Neural progenitor cell (in vitro differentiated cells): ENCODE measurements at places on chromosomes 4 and X. TPM values are rescaled to one million over a fixed set of nuclear protein-coding genes. Genes with fewer than 3 reads are reported as not detected.

- no peak overlapping the region for H3K27ac ChIP-seq
- H3K4me3 ChIP-seq = no peak overlapping the region
- no peaks in the 10 kb centered on the region for H3K27me3 ChIP-seq
Observed at GRCh38 chr4:7651461-7651921, 216.8 kb upstream of the PSAPL1 start.

- H3K27ac ChIP-seq = no peak overlapping the region
- DNase-seq = no peak
- no peak overlapping the region for H3K4me3 ChIP-seq
Observed at GRCh38 chrX:20513185-20513584, 246.5 kb upstream of the RPS6KA3 start.

MAGEB10 gene
- total RNA-seq = not detected in 2 replicates

PF4V1 gene
- not detected in 2 replicates for total RNA-seq

SOWAHD gene
- 0.50 TPM in 1 of 2 replicates, not detected in the other for total RNA-seq

GLOD5 gene
- total RNA-seq = not detected in 2 replicates

GRCh38 chr4:10581022-10581421, 103.5 kb downstream of the CLNK start:
- H3K36me3 ChIP-seq = no peaks in the 10 kb centered on the region
- H3K4me1 ChIP-seq = no peaks in the 10 kb centered on the region
- H3K4me3 ChIP-seq = no peak overlapping the region

CT45A3 gene
- not detected in 2 replicates for total RNA-seq

GRCh38 chrX:10106806-10107205, 50.0 kb upstream of the CLCN4 start:
- no peaks in the 10 kb centered on the region for H3K36me3 ChIP-seq
- no peak overlapping the region for H3K4me3 ChIP-seq
- no peak overlapping the region for H3K27ac ChIP-seq
- DNase-seq = no peak

DNA sequence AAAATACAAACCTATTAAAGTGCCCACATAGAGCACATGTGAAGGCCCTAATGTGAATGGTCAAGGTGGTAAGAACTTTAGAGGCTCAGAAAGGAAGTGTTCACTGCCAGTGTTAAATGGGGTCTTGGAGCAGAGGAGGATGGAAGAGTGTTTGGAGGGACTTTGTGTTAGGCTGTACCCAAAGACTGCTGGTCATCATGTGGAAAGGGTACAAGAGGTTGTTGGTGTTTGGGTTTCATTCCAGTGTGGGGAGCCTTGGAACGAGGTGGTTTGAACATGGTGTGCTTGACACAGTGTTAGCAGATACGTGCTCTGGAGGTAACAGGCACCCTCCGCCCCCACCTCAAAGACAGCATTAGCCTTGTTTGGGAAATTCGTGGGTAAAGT, 73.1 kb downstream of the RAPGEF2 start:
- DNase-seq = no peak
- H3K4me3 ChIP-seq = no peak overlapping the region
- H3K4me1 ChIP-seq = peaks cover 24% of the 10 kb centered on the region
- no peaks in the 10 kb centered on the region for H3K27me3 ChIP-seq
- no peaks in the 10 kb centered on the region for H3K36me3 ChIP-seq

GRCh38 chrX:149568701-149569296, 18.5 kb downstream of the MAGEA9B start:
- no peaks in the 10 kb centered on the region for H3K36me3 ChIP-seq
- no peak overlapping the region for H3K4me3 ChIP-seq

DNA sequence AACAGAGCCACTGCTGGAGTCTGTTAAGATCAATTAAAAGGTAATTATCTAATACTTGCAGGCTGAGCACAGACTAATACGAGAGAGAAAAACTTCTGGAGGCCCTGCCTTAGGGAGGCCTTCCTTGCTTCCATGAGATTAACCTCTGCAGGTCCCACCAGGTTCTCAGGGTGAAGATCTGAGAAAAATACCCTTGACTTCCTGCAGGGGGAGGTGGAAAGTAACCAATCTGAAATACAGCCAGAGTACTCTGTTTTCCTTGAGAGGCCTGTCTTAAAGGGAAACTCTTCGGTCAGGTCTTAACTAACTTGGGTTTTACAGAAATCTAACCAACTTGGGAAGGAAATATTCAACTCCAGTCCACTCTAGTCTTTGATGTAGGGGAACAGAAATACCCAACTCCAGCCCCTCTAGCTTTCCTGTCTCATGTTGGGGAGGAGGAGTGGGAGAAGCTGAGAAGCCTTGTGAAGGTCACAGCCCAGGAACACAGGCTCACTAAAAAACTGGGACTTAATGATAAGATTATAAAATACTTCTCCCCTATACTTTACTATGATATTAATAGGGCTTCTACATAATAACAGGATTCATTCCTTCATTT, 77.1 kb downstream of the TBCK start:
- H3K27me3 ChIP-seq = no peaks in the 10 kb centered on the region
- H3K4me3 ChIP-seq = no peak overlapping the region
- no peaks in the 10 kb centered on the region for H3K4me1 ChIP-seq
- DNase-seq = peak; percentile 47
- H3K36me3 ChIP-seq = no peaks in the 10 kb centered on the region

DNA sequence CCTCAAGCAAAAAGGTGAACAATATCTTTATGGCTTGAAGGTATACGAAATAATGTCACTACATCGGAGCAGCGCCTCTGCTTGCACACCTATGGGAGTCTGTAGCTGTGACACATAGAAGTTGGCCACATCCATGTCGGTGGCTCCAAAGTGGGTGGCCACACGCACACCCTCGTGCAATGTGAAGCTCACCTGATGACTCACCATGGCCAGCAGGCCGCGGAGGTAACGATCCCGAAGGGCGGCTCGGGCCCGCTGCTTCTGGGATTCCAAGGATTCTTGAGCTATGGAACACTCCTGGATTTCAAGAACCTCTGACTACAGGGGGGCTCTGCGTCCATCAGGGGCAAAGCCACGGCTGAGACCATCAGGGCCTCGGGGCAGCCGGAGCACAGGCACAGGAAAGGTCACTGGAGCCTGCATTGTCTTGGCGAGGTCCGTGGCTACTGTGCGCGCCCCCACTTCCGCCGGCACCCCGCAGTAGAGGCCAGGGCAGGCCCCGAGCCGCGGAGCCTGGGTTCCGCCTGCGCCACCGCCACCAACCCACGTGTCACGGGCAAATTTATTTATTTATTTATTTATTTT, 25.2 kb downstream of the NYX start:
- DNase-seq = no peak
- peaks cover 20% of the 10 kb centered on the region for H3K4me1 ChIP-seq
- H3K4me3 ChIP-seq = no peak overlapping the region
- no peaks in the 10 kb centered on the region for H3K36me3 ChIP-seq
- H3K27me3 ChIP-seq = no peaks in the 10 kb centered on the region

GRCh38 chr4:6917461-6918271, 8.0 kb downstream of the TBC1D14 start:
- no peaks in the 10 kb centered on the region for H3K27me3 ChIP-seq
- no peak overlapping the region for H3K4me3 ChIP-seq
- DNase-seq = peak; percentile 62
- H3K36me3 ChIP-seq = no peaks in the 10 kb centered on the region
- peak overlapping the region; percentile 12 for H3K27ac ChIP-seq

- no peaks in the 10 kb centered on the region for H3K36me3 ChIP-seq
- DNase-seq = no peak
- H3K27ac ChIP-seq = no peak overlapping the region
- H3K27me3 ChIP-seq = no peaks in the 10 kb centered on the region
- no peaks in the 10 kb centered on the region for H3K4me1 ChIP-seq
Observed at GRCh38 chrX:148443216-148443615, 57.2 kb upstream of the AFF2 start.

- H3K4me3 ChIP-seq = no peak overlapping the region
- no peaks in the 10 kb centered on the region for H3K27me3 ChIP-seq
- no peak overlapping the region for H3K27ac ChIP-seq
- H3K4me1 ChIP-seq = no peaks in the 10 kb centered on the region
- DNase-seq = no peak
Observed at GRCh38 chr4:121408-122084, 2.8 kb upstream of the ZNF718 start.

DNA sequence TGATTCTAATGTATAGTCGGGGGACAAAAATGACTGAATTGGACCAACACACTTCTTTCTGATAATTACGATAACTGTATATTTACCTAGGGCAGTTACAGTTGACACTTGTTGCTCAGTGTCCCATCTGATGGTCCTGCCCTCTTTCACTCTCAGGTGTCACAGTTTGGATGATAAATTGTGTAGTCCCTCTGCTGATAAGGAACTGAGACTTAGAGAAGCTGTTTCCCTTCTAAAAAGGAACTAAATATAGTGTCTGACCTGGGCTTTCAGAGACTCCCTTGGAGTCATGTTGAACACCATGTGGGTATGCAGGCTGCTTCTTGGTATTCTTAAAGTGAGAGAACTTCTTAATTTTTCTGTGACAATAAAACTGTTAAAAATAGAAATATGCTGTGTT, 23.7 kb upstream of the PNPLA4 start:
- no peaks in the 10 kb centered on the region for H3K4me1 ChIP-seq
- H3K36me3 ChIP-seq = no peaks in the 10 kb centered on the region
- no peak for DNase-seq
- H3K27ac ChIP-seq = no peak overlapping the region
- no peaks in the 10 kb centered on the region for H3K27me3 ChIP-seq

TBC1D19 gene
- total RNA-seq = 16.8 and 30.7 TPM in 2 replicates

DNA sequence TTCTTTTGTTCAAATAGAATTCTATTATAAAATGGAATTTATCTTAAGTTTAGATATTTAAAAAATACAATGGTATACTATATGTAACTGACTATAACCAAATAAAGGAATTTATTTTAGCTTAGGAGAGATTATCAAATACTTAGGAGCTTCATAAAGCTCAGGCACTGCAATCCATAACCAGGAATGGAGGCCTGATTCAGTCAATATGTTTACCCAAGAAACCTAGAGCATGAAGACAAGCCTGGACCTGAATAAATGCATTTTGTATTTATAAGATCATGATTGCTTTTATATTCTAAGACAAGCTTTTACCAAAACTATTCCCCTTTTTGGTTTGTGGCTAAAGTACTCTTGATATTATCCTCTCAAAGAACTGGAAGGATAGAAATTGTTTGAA, 742.6 kb downstream of the FAT4 start:
- H3K4me1 ChIP-seq = no peaks in the 10 kb centered on the region
- H3K4me3 ChIP-seq = no peak overlapping the region
- no peak overlapping the region for H3K27ac ChIP-seq
- no peaks in the 10 kb centered on the region for H3K36me3 ChIP-seq
- no peak for DNase-seq
- no peaks in the 10 kb centered on the region for H3K27me3 ChIP-seq

SLC16A2 gene
- total RNA-seq = 12.6 and 20.6 TPM in 2 replicates

ZNF718 gene
- total RNA-seq = 11.9 and 15.4 TPM in 2 replicates

F8A2 gene
- total RNA-seq = not detected in 2 replicates

GABRG1 gene
- not detected in 2 replicates for total RNA-seq

- peaks cover 6% of the 10 kb centered on the region for H3K4me1 ChIP-seq
- H3K27ac ChIP-seq = no peak overlapping the region
- no peak for DNase-seq
- peaks cover 18% of the 10 kb centered on the region for H3K27me3 ChIP-seq
- no peak overlapping the region for H3K4me3 ChIP-seq
- H3K36me3 ChIP-seq = peaks cover 1% of the 10 kb centered on the region
Observed at GRCh38 chr4:82419451-82419850, 10.8 kb downstream of the HNRNPDL start.

FGF13 gene
- total RNA-seq = 19.2 and 23.8 TPM in 2 replicates

- H3K27me3 ChIP-seq = no peaks in the 10 kb centered on the region
- no peak overlapping the region for H3K27ac ChIP-seq
- H3K4me3 ChIP-seq = no peak overlapping the region
- no peaks in the 10 kb centered on the region for H3K36me3 ChIP-seq
- no peak for DNase-seq
Observed at GRCh38 chrX:35786271-35786670, 11.9 kb upstream of the MAGEB16 start.

LRRC66 gene
- 0.40 and 1.0 TPM in 2 replicates for total RNA-seq

ALPK1 gene
- total RNA-seq = 0.19 and 0.41 TPM in 2 replicates

SSX4B gene
- total RNA-seq = not detected in 2 replicates

DNA sequence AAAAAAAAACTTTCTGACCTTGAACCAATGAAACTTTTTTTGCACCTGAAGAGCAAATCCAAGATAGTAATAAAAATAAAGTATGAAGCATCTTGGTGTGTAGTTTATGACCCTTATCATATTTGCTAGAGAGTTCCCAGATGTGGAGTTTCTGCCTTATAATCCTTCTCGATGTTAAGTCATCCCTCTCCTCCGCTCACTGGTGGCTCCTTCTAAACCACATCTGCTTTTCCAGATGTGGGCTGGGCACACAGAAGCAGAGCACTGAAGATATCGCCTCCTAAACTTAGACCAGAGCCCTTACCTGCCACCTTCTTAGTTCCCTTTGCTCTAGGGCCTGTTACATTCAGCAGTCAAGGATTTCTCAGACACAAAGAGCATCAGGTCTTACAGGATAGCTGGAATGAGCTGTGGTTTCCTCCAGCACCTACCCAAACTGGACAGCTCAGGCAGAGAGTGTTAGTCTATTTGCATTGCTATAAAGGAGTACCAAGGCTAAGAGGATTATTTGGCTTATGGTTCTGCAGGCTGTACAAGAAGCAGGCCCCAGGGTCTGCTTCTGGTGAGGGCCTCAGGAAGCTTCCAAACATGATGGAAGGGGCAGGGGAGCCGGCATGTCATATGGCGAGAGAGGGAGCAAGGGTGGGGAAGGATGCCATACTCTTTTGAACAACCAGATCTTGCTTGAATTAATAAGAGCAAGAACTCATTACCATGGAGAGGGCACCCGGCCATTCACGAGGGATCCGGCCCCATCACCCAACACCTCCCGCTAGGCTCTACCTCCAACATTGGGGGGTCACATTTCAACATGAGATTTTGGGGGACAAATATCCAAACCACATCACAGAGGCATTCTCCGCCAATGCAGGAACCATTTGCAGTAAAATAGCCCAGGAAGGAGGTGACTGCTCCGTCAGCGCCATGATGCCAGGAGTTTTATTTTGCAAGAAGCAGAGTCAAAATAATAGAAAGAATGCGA, 75.6 kb upstream of the HELT start:
- no peak overlapping the region for H3K4me3 ChIP-seq
- H3K27me3 ChIP-seq = no peaks in the 10 kb centered on the region
- no peaks in the 10 kb centered on the region for H3K36me3 ChIP-seq
- H3K27ac ChIP-seq = no peak overlapping the region
- peak; percentile 33 for DNase-seq

GRCh38 chr4:101184668-101185067, 162.7 kb downstream of the PPP3CA start:
- DNase-seq = peak; percentile 27
- H3K4me3 ChIP-seq = no peak overlapping the region
- H3K36me3 ChIP-seq = no peaks in the 10 kb centered on the region
- peaks cover 23% of the 10 kb centered on the region for H3K4me1 ChIP-seq
- H3K27ac ChIP-seq = no peak overlapping the region

GRCh38 chr4:10164877-10165283, 48.3 kb upstream of the WDR1 start:
- H3K4me1 ChIP-seq = no peaks in the 10 kb centered on the region
- peak; percentile 69 for DNase-seq
- H3K36me3 ChIP-seq = no peaks in the 10 kb centered on the region
- H3K4me3 ChIP-seq = no peak overlapping the region
- H3K27ac ChIP-seq = no peak overlapping the region
